Stimulated activated CD4-positive, alpha-beta T cell treated with anti-CD3 and anti-CD28 coated beads, Interleukin-2, amount 100 ng/mL, for 24 hours (primary cell): ENCODE measurements at places on chromosomes 16 and 17.

- no peak for DNase-seq
Measured at GRCh38 chr16:86723689-86724088, 145.3 kb downstream of the FOXL1 start.

GRCh38 chr17:35286120-35286781 is 43.4 kb downstream of the SLFN5 start:
- no peak for DNase-seq

DNA sequence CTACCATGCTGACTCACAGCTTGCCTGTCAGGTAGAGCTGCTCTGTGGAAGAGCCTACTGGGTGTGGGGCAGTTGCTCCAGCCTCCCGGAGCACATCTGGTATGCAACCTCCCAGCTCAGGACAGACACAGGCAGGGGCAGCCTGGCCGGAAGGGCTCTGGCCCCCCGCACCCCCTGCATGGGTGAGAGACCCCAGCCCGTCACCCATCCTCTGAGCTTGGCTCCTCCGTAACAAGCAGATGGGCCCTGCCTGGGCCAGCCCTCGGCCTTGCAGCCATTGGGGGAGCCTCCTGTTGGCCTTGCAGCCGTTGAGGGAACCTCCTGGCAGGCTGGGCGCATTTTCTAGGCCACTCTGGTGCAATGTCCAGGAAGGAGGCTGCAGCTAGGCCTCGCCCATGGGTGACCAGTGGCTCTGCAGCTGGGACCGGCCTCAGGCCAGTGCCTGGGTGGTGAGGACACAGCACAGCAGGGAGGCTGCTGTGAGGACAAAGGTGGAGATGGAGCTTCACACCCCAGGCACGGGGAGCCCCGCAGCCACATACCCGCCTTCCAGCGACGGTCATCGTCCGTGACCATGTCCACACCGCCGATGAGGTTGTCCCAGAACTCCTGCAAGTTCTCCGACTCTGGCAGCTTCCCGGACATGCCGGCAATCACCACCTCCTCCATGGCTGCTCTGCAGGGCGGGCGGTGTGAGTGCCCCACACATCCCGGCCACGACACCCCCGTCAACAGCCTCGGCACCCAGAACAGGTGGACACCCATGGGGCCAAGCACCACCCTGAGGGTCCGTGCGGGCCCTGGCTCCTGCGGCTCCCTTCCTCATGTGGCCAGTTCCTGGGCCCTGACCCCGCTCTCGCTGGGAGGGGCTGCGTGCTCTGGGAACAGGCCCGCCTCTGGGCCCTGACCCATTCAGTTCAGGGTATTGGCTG is 2.0 kb downstream of the FASN start:
- peak; percentile 4 for DNase-seq

GRCh38 chr17:80029258-80029974 is 6.3 kb downstream of the TBC1D16 start:
- DNase-seq, result no peak

DNA sequence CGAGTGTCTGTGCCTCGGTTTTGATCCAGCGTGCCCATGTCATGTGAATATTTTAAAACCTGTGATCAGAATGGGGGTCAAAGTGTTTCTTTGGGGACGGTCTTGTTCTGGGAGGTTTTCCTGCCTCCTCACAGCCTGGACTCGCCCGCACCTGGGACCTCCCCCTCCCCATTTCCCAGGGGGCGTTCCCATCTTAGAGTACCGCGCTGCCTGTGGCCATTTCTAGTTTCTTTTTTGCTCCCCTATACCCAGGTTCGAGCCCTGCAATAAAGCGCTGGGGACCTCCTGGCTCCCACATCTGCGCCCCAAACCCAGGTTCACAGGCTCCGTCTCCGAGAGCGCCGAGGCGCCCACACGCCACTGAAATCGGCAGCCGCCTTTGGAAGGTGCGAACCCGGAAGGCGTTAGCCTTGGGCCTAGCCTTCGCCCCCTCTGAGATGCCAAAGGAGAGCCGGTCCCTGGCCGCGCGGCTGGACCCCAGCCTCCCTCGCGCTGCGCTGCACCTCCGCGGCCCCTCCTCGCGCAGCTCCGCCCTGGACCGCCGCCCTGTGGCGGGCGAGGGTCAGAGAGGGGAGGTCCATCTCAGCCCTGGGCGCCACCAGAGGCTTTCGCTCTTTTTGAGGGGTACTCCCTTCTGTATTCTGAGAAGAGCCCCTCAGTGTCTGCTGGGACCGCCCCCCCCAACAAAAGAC is 1.7 kb downstream of the KCNJ12 start:
- DNase-seq, result no peak

- peak; percentile 64 for DNase-seq
Measured at GRCh38 chr17:81412490-81413093, 17.3 kb downstream of the BAHCC1 start.

- no peak for DNase-seq
Measured at GRCh38 chr17:76537578-76538280, at the start of gene CYGB. TSS of gene CYGB (minus strand) at chr17:76537709. CDS start at chr17:76537542, 167 bp downstream.

GRCh38 chr17:82415786-82416185 is 2.4 kb upstream of the HEXD start:
- DNase-seq, result no peak

DNA sequence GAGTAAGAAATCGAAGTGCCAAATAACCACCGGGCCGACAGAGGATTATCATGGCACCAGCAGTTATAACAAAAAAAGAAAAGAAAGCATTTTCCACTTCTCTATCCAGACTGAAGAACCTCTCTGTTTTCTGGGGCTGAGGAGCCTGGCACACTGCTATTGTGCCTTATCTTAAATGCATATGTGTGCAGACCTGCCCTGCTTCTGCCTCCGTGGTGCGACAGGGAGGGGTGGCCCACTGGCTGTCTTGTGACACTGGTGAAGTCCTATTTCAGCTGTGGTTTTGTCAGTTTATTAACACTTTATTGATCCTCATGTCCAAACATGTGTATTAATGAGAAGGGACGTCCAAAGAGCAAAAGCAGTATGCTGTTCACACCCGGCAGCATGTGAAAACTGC is 55.4 kb downstream of the CDK5R1 start:
- DNase-seq, result no peak

DNA sequence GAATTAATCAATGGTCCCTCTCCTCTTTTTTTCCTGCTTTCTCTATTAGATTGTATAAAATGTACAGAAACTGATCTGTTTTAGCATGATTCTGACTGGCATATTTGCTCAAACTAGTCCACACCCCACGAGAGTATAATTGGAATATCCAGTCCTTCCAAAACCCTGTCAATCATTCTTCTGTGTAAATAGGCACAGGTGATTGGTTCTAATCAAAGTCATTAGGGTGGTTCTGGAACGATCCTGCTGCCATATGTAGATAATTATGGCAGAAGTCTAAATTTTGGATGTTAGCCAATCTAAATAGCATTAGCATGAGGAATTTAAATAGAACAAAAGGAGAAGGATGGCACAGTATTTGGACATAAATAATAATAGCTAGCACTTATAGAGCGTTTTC is 165.7 kb downstream of the SHISA6 start:
- no peak for DNase-seq

DNA sequence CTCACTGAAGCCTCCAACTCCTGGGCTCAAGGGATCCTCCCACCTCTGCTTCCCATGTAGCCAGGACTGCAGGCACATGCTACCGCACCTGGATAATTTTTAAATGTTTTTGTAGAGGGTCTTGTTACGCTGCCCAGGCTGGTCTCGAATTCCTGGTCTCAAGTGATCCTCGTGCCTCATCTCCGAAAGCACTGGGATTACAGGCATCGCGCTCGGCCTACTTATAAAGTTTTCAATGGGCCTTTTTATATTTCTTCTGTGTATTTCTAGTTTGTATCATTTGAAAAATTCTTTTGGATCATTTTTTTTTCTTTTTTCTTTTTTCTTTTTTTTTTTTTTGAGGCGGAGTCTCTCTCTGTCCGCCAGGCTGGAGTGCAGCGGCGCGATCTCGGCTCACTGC is 7.3 kb upstream of the TLCD3A start:
- no peak for DNase-seq

DNA sequence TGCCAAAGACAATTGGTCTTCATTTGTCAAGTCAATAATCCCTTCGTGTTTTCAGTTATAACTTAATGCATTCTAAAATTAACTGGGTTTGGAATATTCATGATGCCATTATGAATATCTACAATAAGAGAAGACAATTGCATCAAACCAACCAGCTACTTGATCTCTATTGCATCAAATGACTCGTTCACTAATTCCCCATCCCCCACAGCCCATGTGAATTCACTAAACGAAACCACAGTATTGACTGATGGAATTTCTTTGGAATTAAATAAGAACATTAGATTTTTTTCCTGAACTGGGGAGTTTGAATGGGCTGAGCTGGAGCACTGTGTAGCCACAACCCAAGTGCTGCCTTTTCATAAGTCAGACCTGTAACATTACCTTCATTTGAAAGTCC is 65.3 kb downstream of the HS3ST3B1 start:
- DNase-seq, result no peak

- DNase-seq, result no peak
Measured at GRCh38 chr17:69282002-69282401, 44.9 kb downstream of the ABCA5 start.

GRCh38 chr17:80593181-80593580 is 48.5 kb downstream of the RPTOR start:
- DNase-seq, result no peak

- no peak for DNase-seq
Measured at GRCh38 chr17:18964018-18964351, 12.0 kb downstream of the SLC5A10 start.

- no peak for DNase-seq
Measured at GRCh38 chr17:18963126-18964017, 11.4 kb downstream of the SLC5A10 start.

DNA sequence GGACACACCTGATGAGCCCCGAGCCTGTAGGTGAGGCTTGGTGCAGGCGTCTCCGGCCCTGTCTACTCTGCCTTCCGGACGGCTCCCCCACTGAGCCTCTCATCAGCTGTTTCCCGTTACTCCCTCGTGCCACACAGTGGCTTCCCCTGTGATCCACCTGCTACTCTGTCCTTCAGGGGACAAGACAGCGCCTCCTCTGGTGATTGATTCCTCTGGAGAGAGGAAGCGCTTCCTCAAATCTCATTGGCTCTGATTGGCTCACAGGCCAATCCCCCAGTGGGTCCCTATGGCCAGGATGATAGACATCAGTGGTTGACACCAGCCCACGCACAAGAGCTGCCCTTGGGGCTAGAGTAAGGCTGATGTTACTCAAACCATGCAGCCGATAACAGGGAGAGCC is 24.0 kb downstream of the RNF213 start:
- no peak for DNase-seq

DNA sequence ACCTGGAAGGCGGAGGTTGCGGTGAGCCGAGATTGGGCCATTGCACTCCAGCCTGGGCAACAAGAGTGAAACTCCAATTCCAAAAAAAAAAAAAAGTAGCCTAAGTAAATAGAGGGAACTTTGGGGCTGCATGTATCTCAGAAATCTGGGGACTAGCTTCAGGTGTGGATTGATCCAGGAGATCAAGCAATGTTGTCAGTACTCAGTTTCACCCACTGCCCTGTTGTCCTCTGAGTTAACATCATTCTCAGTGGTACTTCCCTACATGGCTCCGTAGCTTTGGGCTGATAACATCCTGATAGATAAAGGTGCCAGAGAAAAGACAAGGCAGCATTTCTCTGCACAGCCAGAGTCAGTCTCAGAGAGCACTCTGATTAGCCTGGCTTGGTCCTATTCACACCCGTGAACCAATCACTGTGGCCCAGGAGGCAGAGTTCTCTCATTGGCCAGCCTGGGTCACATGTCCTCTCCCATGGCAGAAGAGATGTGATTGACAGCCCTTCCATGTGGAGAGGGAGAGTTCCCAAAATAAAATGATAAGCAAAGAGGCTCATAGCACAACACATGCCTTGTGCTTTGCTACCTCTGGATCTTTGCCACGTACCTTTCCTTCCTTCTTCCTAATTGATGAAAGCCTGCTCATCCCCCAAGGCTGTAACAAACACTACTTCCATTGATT is 99.6 kb downstream of the ABCC1 start:
- no peak for DNase-seq

DNA sequence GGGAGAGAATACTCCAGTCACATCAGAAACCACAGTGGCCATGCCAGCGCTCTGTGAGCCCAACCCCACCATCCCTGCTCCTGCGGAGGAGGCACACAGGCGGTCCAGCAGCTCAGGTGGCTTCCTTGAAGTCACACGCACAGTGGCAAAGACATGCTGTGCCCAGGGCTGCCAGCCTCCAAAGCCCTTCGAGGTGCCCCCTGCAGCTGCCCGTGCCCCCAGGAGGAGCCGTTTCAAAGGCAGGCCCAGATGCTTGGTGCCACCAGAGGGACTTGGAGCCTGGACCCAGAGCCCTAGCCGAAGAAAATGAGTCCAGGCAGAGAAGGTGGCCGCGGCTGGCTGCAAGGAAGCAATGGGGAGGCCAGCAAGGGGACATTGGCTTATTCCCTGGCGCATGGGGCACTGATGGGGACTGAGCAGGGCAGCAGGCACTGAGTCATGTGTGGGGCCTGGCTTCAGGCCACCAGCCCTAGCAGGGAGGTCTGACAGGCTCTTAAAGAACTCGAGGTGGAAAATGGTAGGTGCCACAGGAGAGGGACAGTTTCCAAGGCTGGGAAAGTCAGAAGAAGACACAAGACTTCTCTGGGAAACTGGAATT is 17.2 kb upstream of the CACNG1 start:
- no peak for DNase-seq

DNA sequence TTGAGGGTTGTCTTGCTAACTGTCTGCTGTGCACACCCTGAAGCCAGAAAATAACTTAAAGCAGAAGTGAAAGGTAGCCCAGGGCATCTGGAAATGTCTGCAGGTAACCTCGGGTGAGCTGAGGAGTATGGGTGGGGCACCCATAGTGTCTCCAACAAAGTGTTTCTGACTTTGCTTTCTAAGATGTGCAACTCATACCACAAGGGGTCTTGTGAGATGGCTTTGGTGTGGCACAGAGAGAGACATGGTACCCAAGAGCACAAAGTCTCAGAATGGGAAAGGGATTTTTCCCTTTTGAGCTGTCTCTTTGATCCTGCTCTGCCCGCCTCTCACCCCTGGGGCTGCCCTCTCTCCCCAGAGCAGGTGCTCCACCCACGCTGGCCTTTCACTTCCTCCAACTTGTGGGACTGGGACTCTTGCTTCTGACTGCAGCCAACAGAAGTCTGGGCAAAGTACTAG is 6.9 kb downstream of the CHD9 start:
- peak; percentile 45 for DNase-seq

DNA sequence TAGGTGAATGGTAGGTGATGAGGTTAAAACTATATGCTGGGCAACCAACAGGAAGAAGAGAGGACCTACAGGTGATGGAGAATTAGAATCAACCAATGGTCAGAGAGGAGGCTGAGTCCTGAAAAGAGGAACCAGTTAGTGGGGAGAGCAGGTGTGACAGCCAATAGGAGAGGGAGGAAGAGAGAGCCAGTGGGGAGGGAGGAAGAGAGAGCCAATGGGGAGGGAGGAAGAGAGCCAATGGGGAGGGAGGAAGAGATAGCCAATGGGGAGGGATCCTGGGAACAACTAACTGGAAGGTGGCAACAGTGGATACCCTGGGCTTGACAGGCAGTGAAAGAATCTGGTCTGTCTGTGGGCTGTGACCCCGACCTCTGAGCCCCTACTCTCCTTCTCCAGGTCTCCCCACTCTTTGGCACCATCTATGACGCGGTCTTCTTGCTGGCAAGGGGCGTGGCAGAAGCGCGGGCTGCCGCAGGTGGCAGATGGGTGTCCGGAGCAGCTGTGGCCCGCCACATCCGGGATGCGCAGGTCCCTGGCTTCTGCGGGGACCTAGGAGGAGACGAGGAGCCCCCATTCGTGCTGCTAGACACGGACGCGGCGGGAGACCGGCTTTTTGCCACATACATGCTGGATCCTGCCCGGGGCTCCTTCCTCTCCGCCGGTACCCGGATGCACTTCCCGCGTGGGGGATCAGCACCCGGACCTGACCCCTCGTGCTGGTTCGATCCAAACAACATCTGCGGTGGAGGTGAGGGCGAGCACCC is 3.7 kb downstream of the GUCY2D start:
- DNase-seq, result no peak
